ENCODE measurements at places on chromosomes 16 and 17. TPM values are rescaled to one million over a fixed set of nuclear protein-coding genes. Genes with fewer than 3 reads are reported as not detected.

CSH1 gene
- not detected for total RNA-seq

TSNAXIP1 gene
- total RNA-seq, result 0.39 TPM

DNAI2 gene
- not detected for total RNA-seq

SLFN14 gene
- not detected for total RNA-seq

LGALS9C gene
- total RNA-seq, result 0.07 TPM

SLC35G6 gene
- total RNA-seq, result not detected

DNAAF1 gene
- not detected for total RNA-seq

SDR42E1 gene
- 0.64 TPM for total RNA-seq

DNA sequence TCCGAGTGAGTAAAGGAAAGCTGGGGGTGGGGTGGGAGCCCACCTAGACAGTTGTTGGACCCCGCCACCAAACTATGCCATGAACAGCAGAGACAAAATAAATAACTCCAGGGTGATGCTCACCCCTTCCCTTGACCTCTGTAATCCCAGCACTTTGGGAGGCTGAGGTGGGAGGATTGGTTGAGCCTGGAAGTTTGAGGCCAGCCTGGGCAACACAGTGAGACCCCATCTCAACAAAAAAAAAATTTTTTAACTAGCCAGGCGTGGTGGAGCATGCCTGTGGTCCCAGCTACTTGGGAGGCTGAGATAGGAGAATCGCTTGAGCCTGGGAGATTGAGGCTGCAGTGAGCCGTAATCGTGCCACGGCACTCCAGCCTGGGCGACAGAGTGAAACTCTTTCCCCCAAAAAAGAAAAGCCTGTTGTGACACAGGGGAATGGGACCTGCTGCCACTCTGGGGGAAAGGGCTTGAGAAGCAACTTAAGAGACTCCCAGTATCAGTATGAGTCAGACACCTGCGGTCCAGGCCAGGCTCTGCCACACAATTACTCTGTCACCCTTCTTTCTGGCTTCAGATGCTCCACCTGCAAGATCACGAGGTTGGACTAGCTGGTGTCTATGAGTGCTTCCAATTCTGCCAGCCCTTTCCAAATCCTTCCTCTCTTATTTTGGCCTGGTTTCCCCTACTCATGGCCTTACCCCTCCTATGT is 5.0 kb downstream of the SGCA start:
- DNase-seq, result peak; percentile 81

DNA sequence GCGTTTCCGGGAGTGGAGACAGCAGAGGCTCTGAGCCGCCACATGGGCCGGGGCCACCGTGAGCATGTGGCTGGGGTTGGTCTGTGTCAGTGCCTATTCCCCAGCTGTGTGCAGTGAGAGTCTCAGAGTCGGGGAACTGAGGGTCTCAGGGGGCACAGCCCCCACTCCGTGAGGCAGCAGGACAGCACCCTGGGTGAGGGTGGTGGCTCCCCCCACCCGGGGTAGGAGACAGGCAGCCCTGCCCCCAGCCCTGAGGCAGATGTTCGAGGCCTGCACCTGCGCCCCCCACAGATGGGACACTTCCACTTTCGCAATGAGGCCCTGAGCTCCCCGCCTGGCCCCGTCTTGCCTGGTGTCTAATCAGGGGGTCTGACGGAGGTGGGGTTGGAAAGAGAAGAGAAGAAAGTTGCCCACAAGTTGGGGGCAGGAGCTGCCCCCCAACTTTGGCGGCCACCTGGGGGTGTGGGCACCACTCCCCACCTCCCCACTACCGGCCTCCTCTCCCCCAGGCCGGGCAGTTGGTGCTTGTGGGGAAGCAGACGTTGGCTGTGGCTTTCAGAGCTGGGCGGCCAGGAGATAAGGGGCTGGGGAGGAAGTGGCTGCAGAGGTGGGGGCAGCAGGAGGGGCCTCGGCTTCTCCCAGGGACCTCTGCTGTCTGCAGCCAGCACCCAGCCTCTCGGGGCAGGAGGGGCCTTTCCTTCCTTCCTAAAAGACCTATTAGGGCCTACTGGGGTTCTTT is 1.8 kb upstream of the CBFA2T3 start:
- DNase-seq, result no peak

DNA sequence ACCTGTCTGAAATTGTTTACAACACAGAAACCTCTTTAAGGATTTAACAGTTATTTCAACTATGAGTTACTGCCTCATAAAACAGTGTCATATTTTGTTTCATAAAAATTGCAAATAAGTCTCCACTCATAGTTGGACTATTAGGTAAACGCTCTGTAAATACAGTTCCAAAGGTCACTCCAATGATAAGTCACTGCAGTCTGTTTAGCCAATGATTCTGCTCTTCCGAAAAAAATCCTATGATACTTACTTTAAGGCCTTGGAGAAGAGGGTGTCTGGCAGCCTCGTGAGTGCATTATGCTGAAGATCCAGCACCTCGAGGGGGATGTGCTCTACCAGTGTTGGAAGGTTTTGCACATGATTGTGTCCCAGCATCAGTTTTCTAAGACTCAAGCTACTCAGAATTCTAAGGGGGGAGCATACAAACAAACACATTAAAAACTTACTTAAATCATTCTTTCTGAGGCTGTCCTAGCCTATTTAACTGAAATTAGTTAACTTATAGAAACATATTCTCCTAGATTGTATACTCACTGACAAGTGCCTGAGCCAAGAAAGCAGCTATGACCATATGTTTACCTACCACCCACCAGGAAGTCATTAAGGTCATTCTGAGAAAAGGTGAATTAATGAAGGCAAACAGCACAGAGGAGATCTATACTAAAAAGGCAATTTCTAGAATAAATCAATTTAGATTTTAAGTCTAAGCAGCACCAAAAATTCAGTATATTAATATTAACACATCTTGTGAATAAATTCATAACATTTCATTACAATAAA is 41.1 kb downstream of the MARVELD3 start:
- no peak for DNase-seq

- no peak for DNase-seq
Observed at GRCh38 chr17:1930337-1930645, 94.8 kb downstream of the RTN4RL1 start.

DNA sequence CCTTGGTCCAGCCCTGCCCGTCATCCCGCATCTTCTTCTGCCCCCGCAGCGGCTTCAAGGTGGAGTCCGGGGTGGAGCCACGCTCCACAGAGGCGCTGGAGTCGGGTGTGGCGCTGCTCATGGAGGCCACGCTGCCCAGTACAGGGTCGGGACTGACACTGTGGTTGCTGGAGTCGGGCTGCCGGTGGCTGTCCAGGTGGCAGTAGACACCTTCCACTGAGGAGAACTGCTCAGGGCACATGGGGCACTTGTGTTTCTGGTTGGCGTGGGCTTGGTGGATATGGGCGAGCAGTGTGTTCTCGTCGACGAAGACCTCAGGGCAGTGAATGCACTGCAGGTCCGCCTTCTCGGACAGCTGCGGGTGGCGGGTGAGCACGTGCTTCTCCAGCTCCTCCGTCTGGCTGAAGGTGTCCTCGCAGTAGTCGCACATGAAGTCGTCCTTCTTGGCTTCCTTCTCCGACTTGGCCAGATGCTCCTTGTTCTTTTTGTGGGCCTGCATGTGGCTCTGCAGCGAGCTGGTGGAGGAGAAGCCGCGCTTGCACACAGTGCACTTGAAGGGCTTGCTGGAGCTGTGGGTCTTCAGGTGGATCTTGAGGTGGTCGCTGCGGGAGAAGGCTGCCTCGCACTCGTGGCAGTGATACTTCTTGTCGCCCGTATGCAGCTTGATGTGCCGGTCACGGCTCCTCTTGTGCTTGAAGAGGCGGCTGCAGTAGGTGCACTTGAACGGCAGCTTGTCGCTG is 217.8 kb downstream of the ZNF423 start:
- DNase-seq, result no peak

DNA sequence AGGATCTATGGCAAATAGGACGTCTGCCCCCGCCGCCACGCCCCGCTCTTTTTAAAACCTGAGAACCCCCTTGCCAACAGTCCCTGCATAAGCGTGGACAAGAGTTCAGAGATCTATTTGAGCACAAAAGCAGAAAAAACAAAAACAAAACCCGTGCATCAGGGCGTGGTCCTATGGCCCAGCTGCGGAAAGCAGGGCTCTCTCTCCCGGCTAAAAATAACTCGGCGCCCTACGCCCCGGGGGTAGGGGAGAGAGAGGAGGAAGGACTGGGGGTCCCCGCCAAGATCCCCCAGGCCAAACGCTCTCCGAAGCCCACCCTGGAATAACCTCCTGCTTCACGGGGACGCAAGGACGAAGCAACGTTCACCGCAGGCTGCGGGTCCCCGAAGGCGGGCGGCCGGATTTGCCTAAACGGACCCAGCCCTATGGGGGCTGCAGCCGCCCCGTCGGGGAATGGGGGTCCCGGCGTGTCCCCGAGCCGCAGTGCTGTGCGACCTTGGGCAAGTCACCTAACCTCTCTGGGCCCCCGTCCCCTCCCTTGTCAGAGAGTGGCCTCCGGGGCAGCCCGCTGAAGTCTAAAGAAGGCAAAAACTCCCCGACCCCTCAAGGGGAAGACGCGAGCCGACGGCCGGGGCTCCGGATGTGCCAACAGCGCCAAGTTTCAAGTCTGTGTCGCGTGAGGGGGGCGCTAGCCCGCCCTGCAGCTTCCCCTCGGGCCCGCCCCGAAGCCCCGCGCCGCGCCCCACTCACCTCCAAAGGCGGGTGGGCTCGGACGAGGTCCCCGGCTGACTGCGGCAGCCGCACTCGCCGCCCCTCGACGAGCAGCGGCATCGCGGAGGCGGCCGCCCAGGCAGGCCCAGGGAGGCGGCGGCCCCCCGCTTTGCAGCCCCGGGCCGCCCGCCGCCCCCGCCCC is 477 bp downstream of the NTAN1 start:
- peak; percentile 49 for DNase-seq

DNA sequence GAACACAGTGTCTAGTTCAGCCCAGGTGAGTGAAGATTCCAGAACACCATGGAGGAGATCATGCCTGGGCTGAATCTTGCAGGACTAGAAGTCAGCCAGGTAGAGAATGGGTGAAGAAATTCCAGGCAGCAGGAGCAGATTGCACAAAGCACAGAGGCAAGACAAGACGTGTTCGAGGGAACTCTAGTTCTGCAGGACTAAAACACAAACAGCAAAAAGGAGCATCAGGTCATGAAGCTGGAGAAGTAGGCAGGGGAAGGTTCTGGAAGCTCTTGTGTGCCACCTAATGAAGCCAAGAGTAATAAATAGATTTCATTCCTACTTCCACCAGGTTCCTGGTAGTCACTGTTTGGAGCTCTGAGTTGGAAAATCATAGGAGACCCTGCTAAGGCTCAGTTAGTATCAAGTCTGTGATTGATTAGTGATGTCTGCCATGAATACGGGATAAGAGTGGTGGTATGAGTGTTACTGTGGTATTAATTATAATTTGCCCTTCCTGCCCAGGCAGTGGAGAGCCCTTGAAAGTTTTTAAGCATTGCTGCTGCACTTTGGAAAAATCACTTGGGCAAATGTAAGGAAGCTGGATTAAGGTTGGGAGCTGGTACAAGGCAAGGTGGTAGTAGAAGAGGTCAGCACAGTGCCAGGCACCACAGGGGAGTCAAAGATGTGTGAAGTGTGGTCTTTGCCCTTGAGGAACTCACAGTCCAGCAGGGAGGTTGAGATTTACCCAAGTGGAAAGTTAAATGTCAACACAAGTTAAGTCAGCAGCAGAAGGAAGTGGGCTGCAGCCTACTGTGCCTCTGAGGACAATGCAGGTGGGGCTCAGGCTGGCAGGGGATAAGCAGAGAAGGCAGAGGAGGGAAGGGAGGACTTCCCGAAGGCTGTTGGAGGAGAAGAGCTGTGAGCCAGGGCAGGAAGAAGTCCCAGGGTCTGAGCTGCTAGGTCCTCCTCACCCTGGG is 13.5 kb upstream of the FOXN1 start:
- DNase-seq, result peak; percentile 19

- DNase-seq, result no peak
Observed at GRCh38 chr16:1120577-1120941, 24.5 kb upstream of the C1QTNF8 start.

DNA sequence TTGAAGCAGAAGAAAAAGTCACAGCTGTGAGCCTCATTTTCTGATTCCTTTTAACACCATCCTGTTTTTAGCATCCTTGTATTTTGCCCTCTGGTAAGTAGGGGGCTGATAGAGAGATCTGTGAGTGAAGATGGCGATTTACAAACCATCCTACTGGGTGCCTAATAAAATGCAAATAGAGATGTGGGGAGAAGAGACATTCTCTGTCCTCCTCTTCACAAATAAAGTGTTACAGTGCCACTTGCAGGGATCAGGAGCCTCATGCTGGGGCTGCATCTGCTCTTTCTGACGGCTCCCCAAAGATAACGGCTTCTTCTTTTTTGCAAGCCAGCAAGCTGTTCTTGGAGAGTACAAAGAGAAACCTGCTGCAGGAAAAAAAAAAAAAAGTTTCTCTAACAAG is 418.6 kb downstream of the TOX3 start:
- no peak for DNase-seq

GRCh38 chr16:85068746-85069145 is 41.2 kb downstream of the KIAA0513 start:
- DNase-seq, result no peak

DNA sequence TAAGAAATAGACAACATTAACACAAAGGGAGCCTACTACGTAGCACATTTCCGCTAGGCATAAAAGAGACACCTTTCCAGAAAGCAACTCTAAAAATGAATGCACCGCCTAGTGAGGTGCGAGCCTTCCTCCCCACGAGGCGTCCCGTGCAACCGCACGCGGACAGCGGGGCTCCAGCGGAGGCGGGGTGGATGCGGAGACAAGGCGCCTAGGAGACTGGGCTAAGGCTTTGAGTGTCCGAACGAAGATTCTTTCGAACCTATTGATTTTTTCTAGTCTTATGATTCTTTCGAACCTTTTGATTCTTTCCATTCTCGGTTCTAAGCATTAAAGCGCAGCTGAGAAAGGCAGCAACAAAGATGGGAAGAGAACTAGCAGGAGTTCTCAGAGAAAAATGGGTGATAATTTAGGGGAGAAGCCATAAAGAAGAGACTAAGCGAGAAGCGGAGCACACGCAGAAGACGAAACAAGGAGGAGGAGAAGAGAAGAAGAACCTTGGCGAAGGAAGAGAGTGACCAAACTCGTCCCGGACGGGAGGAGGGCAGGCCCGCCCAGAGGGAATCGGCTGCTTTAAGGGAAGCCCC is 394 bp upstream of the CPD start:
- no peak for DNase-seq

GRCh38 chr17:66185862-66186261 is 6.1 kb downstream of the CEP112 start:
- DNase-seq, result no peak

- peak; percentile 30 for DNase-seq
Observed at GRCh38 chr17:50238601-50239280, 35.5 kb upstream of the TMEM92 start.

DNA sequence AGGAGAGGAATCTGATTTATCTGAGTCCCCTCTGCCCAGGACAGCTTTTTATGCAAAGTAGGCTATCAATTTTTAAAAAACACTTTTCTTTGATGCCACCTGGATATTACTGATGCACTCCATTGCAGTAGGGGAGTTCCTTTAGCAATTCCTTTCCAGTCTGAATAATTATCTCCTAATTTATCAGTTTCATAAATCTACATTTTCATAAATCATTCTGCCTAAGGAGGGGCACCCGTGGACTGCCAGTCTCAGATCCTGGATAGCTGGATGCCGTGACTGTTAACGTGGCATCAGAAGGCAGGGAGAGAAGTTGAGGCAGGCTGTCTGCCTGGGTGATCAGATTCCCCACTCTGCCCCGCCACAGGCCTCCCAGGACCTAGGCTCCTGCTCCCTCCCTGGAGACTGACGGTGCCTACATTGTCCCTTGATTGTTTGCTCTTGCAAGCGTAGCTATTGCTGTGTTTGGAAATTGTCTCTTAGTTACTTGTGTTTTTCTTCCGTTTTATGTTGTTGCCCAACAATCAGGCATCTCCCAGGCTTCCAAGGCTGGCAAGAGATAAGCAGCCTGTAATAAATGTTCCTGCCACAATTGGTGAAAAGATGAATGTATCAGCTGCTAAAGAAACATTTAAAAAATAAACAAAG is 75.2 kb downstream of the KATNIP start:
- DNase-seq, result peak; percentile 15

- DNase-seq, result no peak
Observed at GRCh38 chr17:42514279-42514678, 21.8 kb upstream of the NAGLU start.
